NCI-H1092 (cell line): ENCODE measurements at places on chromosomes 7 and 10.

- no peak for DNase-seq
These were observed 129.3 kb upstream of the JCAD start for GRCh38 chr10:30188556-30189237.

DNA sequence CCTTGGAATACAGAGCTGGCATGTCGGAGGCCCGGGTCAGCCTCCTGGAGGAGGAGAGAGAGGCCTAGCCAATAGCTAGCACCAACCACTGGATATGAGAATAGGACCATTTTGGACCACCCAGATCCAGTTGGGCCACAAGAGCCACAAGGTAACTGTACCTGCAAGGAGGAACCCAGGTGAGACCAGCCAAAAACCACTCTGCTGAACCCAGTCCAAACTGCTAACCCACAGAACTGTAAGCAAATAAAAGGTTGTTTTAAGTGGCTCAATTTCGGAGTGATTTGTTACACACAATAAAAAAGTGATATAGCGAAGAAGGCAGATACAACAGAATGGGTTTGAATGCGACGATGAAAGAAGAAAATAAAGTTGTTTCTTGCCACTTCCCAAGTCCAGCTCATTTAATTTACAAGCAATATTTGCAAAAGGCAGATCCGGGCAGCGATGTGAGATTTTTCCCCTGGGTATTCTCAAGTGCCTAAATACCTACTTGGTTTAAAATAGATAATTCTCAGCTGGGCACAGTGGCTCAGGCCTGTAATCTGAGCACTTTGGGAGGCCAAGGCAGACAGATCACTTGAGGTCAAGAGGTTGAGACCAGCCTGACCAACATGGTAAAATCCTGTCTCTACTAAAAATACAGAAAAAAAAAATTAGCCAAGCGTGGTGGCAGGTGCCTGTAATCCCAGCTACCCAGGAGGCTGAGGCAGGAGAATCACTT is 23.1 kb downstream of the ZNF467 start:
- no peak for DNase-seq

DNA sequence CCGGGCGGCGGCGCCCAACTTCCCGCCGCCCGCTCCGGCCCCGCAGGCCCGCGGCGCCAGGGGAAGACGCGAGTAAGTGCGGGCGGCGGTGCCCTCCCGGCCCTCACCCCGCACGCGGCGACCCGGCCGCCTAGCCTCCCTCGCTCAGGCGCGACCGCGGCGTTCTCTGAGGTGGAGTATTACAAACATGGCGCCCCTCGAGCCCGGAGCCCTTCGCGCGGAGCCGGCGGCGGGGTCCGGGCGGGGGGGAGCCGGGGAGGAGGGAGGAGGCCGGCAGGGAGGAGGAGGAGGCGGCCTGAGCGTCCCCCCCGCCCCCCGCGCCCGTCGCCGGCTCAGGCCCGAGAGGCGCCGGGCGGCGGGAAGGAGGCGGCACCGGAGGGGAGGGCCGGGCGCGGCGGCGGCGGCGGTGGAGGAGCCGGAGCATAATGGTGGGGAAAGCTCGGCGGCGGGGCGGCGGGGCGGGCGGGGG is at the start of gene ZMYND11:
ZMYND11 (plus strand) TSS at position 324 of the 469 bp plus-strand sequence. CDS start 44,558 bp downstream, outside the sequence.
- DNase-seq = no peak

DNA sequence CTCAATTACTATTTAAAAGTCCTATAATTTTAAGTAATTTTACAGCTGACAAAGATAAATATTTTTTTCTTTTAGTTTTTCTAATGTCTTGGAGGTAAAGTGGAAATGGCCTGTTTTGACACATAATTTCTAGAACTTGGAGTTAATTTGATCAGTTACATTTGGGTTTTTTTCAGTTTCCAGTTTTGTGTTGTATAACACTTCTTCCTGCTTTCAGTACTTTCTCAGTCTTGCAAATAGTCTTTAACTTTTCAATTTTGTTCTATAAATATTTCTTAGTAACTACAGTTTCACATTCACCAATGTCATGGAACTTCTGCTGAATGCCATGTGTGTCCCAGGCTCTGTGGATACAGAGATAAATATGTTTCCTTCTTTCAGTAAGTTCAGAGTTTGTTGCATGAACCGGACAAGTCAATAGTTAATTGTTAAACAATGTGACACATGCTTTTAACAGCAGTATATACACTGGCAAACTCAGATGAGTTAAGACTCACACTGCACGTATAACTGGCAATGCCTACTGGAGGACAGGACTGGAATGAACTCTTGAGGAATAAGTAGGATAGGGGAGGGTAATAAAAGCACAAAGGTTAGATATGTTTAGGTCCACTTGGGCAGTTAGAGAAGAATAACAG is 4.6 kb downstream of the SHOC2 start:
- DNase-seq = no peak

DNA sequence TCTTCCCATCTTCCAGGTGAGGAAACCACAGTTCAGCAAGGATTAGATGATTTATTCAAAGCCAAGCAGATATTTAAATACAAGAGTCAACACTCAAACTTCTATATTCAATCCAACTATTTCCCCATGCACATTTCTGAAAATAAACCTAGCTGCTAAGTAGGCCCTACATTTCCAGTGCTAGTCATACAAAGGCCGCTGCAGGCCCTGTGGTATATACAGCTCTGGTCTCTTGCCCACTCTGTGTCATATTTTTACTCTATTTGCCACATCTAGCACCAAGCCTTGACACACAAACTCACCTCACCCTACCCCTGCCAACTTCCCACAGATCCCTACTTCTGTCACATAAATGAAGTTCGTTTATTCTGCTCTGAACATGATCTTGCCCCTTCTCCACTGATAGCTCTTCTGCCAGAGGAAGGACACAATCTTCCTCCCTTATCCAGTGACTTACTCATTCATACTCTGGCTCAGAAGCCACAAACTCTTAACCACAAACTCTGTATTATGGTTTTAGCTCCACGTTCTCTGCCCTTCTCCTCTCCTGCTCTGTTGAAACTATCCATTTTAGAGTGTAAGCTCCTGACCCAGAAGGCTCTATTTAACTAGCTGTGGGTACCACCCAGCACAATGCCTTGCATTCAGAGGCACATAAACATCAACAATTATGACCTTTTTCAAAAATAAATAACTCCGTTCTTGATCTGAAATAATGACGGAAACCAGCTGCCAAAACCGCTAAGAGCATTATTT is 180.7 kb downstream of the CPEB3 start:
- no peak for DNase-seq

DNA sequence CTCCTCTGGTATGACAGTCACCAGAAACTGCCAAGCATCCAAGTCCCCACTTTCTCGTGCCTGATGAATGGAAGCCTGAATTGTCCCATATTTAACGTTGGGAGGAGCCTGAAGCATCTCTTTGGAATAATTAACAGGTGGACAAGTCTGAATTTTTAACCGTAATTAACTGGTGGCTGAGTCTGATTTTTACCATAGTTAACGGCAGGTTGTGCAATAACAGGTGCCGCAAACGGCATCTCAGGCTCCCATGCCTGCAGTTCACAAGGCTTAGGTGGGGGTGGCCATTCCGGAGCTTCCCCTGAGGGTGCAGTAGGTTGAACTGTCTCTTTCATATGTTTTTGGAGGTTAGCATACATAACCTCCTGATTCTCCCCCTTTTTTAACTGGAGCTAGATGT is 2.0 kb upstream of the GIMAP4 start:
- DNase-seq = no peak

- DNase-seq = no peak
These were observed 70.6 kb downstream of the LHPP start for GRCh38 chr10:124532106-124532641.

- no peak for DNase-seq
These were observed 22.6 kb downstream of the APBB1IP start for GRCh38 chr10:26460736-26461135.

DNA sequence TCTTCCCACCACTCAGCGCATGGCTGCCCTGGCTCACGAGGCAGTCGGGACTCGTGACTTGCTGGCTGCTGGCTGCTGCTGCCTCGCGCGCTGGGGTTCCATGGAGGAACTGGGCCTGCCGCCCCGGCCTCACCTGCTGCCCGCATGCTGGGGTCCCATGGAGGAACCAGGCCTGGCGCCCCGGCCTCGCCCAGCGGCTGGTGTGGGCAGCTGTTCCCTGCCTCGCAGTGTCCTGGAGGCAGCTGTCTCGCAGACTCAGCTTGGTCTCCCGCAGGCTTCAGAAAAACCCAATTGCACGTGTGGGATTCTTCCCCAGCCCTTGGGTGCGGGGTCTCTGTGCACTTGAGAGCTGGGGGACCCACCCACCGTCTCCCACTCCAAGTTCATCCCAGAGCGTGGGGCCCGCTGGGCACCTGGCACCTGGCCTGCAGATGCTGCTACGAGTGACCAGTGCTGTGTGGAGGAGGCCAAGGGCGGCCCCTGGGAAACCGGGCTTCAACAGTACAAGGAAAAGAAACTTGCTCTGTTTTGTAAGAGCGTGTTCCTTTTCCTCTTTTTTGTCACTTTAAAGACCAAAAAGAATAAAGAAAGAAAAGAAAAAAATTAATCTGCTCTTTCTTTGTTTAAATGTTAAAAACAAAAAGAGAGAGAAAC is 20.4 kb downstream of the PWWP2B start:
- DNase-seq = no peak

GRCh38 chr7:11707606-11708193 is 124.3 kb downstream of the THSD7A start:
- no peak for DNase-seq

GRCh38 chr10:46106410-46107255 is 60.6 kb upstream of the MSMB start:
- DNase-seq = peak; percentile 34

GRCh38 chr7:18177129-18177814 is 149.6 kb upstream of the PRPS1L1 start:
- no peak for DNase-seq

DNA sequence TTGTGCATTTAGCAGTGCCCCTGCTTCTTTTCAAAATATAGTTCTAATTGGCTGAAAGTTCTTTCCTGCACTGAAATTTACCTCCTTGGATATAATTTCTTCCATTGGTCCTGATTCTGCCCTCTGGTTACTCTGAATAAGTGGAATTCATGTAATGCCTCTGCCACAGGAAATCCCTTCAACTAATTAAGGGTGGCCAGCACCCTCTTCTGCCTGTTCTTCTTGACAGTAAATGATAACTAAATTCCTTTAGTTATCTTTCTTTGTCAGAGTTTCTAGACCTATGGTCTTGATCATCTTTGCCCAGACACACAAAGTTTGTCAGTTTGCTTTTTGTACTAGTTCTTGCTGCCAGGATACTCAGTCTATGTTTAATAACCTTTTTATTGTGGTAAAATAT is 40.2 kb downstream of the PRKCQ start:
- DNase-seq = no peak

GRCh38 chr7:74083928-74084721 is 521 bp downstream of the LIMK1 start:
- DNase-seq = peak; percentile 68

DNA sequence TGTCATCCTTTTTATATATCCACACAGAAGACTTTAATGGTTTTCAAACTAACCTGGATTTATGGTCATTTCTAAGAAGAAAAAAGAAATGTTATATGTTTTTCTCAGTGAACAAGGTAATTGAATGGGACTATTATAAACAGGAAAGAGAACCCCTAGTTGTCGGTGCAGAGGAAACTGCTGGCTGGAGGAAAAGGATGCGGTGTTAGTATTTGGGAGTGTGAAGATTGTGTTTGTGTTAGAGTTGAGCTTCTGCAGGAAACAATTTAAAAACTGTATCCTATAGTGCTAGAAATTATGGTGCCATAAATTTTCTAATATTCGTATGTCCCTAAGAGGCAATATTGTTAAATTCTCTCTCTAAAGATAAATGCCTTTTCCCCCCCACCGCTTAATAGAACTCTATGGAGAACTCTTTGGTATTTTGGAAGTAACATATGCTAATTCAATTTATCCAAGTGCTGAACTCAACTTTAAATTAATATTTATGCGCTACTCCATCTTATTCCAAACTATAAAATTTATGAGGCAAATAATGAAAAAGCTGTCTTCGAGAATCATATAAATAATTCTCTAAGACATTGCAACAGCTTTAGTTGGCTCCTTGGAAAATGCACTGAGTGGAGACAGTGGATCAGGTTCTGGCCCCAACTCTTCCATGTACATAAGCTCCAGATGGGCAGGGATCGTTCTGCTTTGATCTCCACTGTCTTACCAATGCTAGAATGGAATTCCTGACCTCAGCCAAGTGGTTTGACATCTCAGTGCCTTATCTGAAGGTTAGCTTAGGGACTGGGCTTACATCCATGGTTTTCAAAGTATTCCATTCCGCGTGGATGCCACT is 5.6 kb downstream of the BZW2 start:
- no peak for DNase-seq

DNA sequence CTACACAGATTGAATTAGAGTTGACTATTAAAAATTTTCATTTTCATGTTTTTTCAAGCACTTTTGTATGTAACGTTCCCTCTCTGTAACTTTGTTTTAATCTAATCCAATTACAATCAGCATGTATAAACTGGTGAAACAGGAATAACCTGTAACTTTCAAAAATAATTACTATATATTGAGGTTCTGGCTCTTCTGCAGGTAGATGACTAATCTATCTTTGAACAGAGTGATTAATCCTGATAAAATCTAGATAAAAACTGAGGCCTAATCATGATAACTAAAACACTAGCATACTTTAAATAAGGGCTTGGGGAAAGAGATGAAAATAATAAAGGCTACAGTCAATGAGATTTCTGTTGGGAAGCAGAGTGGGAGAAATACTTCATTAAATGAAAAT is 101.6 kb upstream of the KCND2 start:
- DNase-seq = no peak

- no peak for DNase-seq
These were observed 993 bp downstream of the ZC3HAV1 start for GRCh38 chr7:139108266-139109187.

GRCh38 chr10:42960991-42961795 is 115.7 kb upstream of the RET start:
- DNase-seq = no peak

DNA sequence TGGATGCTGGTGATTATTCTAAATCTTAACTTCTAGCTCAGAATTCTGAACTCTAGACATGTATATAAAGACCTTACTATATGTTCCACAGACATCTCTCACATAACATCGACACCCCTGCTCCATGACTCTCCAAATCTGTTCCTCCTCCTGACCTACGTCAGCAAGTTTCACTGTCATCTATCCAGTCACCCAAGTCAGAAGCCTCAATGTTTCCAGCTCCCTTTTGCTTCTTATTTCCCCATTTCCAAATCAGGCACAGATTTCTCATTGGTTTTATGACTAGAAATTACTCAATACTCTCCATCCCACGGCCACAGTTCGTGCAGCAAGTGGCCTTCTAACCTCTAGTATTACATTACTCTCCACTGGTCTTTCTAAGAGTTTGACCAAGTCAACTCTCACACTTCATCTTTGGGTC is 28.5 kb downstream of the EPC1 start:
- no peak for DNase-seq
